ENCODE measurements at places on chromosomes 3 and 15. TPM values are rescaled to one million over a fixed set of nuclear protein-coding genes. Genes with fewer than 3 reads are reported as not detected.

Gene C3orf85
- not detected for total RNA-seq

DNA sequence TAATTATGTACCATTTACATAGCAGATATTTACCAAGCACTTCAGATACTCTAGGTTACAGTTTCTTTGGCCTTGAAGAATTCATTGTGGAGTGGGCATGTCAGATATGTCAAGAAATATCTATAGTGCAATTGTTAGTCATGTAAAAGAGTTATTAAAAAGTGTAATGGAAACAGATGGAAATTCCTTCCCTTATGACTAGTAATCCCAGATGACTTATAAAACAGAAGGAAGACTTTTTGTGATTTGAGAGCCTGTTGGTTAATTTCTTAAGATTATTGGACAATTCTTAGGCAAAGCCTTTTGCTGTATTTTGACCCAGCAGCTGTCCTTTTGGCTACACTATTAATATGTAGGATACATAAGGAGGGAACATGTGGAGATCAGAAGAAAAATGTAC lies 708.9 kb upstream of the NECTIN3 start:
- no peak for DNase-seq

Gene TMCO5A
- total RNA-seq: not detected

Gene LRRC58
- 50.5 TPM for total RNA-seq

GRCh38 chr3:46427916-46428833 lies 21.1 kb downstream of the CCRL2 start:
- no peak for DNase-seq

Gene CHL1
- not detected for total RNA-seq

Gene SCAANT1
- not detected for total RNA-seq

DNA sequence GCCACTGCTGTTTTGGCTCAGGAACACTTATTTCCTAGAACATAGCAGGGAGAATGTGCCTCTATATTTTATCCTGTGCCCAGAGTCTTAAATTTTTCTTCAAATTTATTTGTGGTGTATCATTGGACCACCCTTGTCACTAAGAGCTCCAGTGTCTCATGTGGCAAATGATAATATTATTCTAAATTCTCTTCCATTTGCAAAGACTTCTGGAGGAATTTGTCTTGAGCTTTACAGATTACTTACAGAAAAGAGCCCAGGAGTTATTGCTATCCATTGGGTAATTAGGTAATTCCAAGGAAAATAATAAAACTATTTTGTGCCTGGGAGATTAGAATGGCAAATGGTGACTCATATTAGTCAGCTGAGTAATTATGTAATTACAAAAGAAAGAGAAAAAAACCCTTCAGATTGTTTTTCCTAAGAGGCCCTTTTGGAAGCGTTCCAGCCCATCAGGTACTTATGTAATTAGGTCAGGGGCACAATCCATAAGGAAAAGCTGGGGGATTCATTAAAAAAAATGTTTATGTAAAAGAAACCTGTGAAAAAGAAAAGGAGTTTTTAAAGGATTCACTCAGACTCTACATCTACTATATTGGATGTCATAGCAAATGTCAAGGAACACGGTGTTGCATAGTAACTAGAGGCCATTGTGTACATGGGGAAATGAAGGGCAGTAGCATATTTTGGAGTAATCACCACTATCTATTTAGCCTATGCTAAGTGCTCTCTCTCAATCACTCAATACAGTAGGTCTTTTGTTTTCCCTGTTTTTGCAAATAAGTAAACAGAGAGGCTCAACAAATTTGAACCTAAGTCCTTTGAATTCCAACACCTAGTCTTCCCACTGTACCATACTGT lies 380.9 kb upstream of the RARB start:
- DNase-seq: no peak

- no peak for DNase-seq
These were observed 4.6 kb upstream of the SAMMSON start for GRCh38 chr3:69994919-69995318.

DNA sequence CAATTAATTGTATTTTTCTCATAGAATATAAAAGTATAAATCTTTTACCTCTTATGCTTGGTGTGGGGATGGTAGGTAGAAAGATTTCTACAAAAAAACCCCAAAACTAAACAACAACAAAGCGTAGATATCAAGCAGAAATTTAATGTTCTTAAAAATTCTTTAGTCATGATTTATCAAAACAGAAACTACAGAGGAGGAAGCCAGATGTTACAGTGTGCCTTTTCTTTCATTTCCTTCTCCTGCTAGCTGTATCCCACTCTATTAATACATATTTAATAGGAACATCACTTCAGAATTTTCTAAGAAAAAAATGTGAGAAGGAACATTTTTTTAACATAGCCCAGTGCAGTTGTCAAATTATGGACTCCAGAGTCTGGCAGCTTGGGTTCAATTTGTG lies 420.6 kb downstream of the TUSC7 start:
- DNase-seq: no peak

DNA sequence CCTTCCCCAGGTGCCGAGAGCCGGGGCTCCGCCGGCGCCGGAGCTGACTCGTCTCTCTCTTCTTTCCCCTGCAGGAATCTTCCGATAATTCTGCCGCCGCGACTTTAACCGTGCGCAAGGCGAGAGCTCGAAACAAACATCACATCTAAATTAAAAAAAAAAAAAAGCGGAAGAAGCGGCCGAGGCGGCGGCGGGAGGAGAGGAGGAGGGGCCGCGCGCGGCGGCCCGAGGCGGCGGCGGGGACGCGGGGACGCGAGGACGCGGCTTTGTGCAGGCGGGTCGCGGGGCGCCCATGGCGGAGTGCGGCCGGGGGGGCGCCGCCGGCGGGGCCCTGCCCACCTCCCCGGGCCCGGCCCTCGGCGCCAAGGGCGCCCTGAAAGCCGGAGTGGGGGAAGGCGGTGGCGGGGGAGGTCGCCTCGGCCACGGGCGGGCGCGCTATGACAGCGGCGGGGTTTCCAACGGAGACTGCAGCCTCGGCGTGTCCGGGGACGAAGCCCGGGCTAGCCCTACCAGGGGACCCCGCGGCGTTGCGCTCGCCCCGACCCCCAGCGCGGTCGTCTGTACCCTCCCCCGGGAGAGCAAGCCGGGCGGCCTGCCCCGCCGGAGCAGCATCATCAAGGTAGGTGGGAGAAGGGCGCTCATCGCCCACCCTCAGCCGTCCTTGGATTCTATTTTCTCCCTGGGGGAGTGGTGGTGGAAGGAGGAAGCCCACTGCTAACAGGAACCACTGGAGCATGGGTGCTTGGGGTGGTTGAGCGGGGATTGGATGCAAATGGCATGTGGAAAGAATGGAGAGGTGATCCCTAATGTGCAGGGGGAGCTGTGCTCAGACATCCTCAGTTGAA lies at the start of gene PLCL2:
PLCL2 (plus strand) TSS at position 208 of the 845 bp plus-strand sequence; CDS start at position 293, 85 bp downstream.
- peak; percentile 53 for DNase-seq

GRCh38 chr3:131933665-131934064 lies 101.1 kb downstream of the CPNE4 start:
- no peak for DNase-seq

Gene PRR20G
- not detected for total RNA-seq

GRCh38 chr3:54193093-54193492 lies 70.7 kb downstream of the CACNA2D3 start:
- no peak for DNase-seq

DNA sequence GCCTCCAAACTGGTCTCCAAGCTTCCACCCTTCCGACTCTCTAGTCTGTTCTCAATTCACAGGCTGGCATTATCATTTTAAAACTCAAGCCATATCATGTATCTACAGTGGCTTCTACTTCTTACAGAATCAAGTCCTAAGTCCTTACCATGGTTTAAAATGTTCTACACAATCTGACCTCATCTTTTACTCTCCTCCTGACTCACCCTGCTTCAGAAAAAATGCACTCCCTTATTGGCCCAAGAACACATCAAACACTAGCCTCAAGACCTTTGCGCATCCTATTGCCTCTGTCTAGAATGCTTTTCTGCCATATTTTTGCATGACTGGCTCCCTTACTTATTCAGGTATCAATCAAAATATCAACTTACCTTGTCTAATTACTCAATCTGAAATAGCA lies 11.0 kb downstream of the MRPL3 start:
- DNase-seq: no peak

Gene C3orf49
- not detected for total RNA-seq

All from HT1080 (cell line).